H7 (cell line): ENCODE measurements at places on chromosomes 7 and 10.

GRCh38 chr7:84364708-84365107 lies 170.1 kb upstream of the SEMA3A start:
- DNase-seq = no peak

DNA sequence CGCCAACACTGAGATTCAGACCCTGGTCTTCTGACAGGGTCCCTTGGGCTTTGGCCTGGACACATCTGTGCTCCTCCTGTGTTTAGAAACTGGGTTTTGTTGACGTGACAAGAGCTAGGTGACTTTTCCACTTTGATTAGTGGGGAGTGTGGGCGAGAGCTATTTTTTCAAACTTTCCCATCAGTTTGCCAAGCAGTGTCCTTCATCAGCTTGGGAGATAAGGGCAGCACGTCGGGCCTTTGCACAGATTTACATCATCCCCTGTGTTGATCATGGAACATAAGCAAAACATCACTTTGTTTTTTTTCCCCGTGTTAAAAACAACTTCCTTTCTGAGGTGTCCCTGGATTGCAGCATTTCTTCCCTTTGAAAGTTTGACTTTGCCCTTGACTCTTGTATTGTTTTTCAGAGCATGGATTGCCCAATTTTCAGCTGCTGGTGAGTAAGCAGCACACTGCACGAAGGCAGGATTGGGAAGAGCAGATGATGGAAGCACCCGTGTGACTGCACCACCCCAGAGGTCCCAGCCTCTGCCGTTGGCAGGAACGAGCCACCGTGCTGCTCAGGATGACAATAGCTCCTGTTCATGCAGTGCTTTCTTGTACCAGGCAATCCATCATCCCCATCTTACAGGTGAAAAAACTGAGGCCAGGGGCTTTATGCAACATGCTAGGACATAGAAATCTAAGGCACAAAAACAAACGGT lies 6.4 kb upstream of the IGFBP1 start:
- no peak for DNase-seq

DNA sequence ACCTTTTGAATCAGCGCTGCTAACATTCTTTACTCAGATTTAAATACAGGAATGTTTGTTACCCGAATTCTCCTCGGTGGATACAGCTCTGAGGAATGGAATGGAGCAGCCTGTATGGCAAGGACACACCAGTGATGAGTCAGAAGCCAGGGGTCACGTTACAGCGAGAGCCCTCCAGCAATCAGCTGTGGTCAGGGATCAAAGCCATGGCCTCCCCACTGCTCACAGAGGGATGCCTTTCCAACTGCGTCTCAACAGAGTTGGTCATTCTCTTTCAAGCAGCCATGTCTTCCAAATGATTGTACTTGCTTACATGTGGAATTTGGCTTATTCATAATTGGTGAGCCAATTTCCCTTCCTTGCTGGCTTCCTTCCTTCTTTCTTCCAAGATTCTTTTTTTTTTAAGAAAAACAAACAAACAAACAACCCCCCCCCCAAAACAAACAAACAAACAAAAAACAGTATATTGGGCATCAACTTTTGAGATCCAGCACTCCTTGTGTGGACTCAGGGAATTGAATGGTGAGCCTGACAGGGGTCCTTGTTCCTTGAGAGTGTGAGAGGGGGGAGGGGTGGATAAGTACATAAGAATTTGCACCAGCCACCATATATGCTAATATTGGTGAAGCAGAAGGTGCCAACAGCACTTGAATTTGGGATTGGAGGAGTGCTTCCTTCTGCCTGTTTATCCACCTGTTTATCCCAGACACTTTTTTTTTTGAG lies 100.2 kb downstream of the ATXN7L1 start:
- DNase-seq = peak; percentile 73

DNA sequence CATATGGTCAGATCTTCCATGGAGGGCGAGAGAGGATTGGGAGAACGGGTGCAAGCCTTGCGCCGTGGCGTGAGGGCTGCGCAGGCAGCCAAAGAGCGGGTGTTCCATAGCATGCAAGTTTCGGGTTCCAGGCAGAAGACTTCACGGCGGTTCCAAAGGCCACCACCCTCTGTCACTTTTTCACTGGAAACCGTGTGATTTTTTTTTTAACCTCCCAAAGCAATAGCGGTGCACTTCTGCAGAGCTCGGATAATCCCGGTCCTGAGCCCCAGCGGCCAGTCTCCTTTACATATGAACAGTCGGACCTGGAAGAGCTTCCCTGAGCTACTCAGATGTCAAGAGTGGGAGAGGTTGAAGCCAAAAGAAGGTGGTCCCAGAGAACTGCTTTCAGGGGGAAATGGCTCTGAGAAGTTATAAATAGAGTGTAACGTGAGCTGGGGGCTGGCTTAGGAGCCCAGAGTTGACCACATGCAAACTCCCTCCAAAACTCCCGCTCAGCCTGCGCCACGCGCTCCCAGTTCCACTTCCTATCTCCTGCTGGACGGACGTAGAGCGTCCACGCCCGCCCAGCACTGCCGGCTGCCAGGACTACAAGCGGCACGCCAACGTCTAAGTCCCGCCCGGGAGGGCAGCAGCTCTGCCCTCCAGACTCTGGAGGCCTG lies at the start of gene MEOX2:
Gene MEOX2, minus strand, starts transcription at position 389 of the 662 bp plus-strand sequence. Its CDS starts 281 bp downstream, at position 108.
- peak; percentile 46 for DNase-seq

- peak; percentile 20 for DNase-seq
Measured at GRCh38 chr7:134315679-134316538, 821 bp downstream of the SLC35B4 start.

GRCh38 chr10:49149881-49150280 lies 16.1 kb upstream of the FAM170B start:
- no peak for DNase-seq

DNA sequence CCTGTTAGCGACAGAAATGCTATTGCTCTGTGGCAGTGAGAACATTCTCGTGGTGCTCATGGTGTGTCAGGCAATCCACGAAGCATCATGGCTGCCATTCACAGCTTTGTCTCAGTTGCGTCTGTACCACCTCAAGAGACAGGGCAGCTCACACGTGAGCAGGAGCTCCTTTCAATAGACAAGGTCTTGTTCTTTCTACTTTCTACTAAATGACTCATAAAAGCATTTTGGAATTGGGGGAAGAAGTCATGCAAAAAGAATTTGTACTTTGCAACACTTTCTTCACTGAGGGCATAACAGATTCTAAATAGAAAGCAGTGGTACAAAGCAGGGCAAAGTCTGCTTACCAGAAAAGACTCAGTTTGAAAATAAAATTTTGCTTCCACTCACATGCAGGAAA lies 638.5 kb downstream of the PHTF2 start:
- DNase-seq = no peak

- DNase-seq = no peak
Measured at GRCh38 chr7:124702385-124702784, 63.2 kb downstream of the GPR37 start.

DNA sequence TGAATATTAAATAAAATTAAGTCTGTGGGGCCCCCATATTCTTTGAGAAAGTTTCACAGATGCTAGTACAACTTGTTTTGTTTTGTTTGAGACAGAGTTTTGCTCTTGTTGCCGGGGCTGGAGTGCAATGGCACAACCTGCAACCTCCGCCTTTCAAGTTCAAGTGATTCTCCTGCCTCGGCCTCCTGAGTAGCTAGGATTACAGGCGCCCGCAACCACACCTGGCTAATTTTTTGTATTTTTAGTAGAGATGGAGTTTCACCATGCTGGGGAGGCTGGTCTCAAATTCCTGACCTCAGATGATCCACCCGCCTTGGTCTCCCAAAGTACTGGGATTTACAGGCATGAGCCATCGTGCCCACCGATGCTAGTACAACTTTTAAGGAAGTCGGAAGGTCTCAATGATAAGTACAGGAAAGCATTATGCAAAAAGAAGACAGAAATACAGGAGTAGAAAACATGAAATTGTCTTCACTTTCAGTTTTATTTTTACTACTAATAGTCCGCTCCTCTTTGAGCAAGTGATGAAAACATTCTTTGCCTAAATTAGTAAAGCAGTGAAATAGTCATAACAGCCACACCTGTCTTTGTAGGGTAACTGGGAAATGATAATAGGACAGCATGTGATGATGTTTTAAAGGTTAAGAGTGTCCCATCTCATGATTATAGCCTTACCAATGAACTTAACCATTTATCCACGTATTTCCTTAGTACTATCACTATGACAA lies 147.5 kb downstream of the SEMA3D start:
- no peak for DNase-seq

DNA sequence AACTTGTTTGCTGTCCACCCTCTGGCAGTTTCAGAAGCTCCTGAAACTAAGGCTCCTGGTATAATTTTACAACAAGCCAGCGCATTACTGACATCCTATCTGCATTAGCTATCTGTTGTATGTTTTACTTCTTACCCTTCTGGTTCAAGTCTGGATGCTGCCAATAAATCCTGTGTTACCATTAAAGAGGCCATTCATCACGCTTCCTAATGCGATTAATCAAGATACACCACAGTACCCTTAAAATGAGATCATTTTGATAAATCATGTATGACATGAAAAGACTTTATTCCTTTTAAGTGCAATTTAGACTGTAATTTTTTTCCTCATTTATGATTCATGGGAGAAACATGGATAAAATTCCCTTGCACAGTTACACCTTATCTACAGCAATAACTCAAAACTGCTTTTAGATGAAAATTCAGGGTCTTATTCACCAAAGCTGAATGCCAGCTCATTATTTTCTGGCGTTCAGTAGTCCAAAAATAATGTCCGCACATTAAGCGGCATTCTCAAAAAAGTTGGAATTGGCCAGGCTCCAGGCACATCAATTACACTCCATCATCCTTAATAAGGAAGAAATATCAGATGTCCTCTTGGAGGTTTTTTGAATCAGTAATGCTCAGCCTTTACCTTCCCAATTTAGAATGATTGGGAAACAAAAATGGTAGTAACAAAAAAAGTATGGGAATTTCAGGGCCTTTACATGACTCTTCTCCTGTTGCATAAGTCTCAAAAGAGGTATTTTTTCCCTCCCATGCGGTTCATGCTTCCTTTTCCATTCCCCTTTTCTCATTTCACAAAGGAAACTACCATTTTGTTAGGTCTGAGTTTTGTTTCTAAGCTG lies 878.5 kb downstream of the LRMDA start:
- no peak for DNase-seq

GRCh38 chr10:89975771-89976170 lies 274.4 kb downstream of the KIF20B start:
- no peak for DNase-seq

- DNase-seq = peak; percentile 93
Measured at GRCh38 chr7:131945313-131945911, 389.0 kb upstream of the PODXL start.

DNA sequence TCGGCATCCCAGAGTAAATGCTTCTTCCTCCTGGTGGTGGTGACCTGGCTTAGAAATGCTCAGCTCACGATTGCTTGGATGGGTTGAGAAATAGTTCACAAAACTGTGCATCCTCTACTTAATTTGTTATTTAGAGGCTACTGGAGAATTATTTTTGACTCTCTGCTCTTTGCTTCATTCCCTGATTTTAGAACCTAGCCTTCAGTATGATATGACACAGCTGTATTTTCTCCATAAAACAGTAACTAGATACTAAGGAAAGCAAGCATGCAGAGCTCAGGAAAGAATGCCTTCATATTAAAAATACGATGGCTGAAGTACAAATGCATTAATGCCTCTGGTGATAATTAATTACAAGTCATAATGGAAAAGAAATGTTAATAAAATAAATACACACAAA lies 602.0 kb upstream of the COBL start:
- DNase-seq = no peak

- DNase-seq = no peak
Measured at GRCh38 chr7:133873187-133873586, 254.0 kb upstream of the LRGUK start.

DNA sequence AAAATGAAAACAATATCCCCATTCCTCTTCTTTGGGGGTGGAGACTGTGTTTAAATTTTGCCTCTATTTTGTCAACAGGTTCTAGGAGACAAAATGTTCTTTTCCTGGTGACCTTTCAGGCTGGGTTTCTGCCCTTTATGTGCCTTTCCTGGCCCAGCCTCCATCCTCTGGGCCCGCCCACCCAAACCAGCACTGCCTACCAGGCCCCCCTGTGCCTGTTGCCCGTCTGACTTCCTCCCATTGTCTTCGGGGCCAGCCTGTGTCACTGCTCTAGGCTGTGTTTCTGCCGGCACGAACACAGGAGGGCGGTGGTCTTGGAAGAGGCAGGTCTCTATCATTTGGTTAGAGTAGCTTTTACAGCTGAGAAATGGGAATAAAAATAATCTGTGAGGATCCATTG lies 13.9 kb downstream of the TSPAN14 start:
- DNase-seq = peak; percentile 89

- peak; percentile 21 for DNase-seq
Measured at GRCh38 chr10:43230909-43231522, 35.8 kb downstream of the RASGEF1A start.

DNA sequence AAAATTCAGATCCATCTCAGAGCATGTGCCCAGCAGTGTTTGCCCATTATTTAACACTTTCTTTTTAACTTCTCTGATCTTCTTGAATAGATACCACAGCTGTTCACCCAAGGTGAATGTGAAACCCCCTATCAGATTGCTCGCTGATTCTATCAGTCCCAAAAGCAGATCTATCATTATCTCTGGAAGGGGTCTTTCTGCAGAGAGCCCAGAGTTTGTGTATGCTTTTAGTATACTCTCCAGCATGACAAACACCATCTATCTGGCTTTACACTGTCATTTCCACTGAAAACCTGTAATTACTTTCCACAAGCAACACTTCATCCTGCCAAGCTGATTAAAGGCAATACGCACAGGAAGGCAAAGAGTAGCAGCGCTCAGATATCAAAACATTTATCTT lies 168.2 kb downstream of the CACNA2D1 start:
- DNase-seq = no peak

DNA sequence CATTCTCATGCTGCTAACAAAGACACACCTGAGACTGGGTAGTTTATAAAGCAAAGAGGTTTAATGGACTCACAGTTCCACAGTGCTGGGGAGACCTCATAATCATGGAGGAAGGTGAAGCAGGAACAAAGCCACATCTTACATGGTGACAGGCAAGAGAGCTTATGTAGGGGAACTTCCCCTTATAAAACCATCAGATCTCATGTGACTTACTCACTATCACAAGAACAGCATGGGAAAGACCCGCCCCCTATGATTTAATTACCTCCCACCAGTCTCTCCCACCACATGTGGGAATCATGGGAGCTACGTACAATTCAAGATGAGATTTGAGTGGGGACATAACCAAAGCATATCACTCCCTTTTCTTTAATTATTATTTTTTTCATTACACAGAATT lies 16.6 kb downstream of the COL28A1 start:
- DNase-seq = no peak

- DNase-seq = no peak
Measured at GRCh38 chr7:137003566-137003965, 135.1 kb downstream of the CHRM2 start.

GRCh38 chr7:45660901-45661211 lies 86.7 kb downstream of the ADCY1 start:
- DNase-seq = no peak

- DNase-seq = no peak
Measured at GRCh38 chr7:124171068-124171467, 138.2 kb upstream of the TMEM229A start.

- DNase-seq = no peak
Measured at GRCh38 chr10:18424200-18424599, 227.2 kb downstream of the NSUN6 start.

- DNase-seq = no peak
Measured at GRCh38 chr7:139355320-139355719, 4.4 kb upstream of the LUC7L2 start.
